Activated effector memory CD4-positive, alpha-beta T cell treated with Interleukin-2 at 50 U/mL for 16 hours (primary cell): ENCODE measurements at places on chromosomes 7 and 10.

- no peak for DNase-seq
Measured at GRCh38 chr10:72291019-72291532, 17.4 kb downstream of the DDIT4 start.

- no peak for DNase-seq
Measured at GRCh38 chr7:106944035-106944665, 79.1 kb downstream of the PIK3CG start.

DNA sequence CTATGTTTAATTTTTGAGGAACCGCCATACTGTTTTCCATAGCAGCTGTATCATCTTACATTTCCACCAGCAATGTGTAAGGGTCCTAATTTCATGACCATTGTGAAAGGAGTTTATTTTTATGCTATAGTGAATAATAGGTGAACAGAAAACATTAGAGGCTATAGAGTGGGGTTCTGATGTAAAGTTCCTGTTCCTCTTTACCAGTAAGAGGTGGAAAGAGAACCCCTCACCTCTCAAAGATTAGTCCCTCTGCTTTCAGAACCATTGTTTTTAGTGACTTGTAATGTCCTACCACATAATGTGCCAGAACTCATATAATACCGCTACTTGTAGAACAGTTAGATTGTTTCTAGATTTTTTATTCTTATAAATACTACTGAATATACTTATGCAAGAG lies 34.2 kb downstream of the SUFU start:
- no peak for DNase-seq

GRCh38 chr10:13315361-13315760 lies 15.5 kb upstream of the PHYH start:
- no peak for DNase-seq

DNA sequence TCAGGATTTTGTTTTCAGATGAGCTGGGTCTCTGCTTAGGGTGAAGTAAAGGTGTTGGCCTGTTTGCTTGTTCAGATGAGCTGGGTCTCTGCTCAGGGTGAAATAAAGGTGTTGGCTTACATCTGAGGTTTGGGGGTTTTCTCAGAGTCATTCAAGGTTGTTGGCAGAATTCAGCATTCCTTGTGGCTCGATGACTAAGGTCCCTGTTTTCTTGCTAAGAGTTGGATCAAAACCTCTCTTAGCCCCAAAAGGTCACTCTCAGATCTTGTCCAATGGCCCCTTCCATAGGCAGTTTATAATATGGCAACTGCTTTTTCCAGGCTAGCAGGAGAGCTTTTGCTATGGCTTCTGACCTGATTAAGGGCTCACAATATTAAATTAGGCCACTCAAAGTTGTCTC lies 106.6 kb downstream of the ADAM22 start:
- no peak for DNase-seq

DNA sequence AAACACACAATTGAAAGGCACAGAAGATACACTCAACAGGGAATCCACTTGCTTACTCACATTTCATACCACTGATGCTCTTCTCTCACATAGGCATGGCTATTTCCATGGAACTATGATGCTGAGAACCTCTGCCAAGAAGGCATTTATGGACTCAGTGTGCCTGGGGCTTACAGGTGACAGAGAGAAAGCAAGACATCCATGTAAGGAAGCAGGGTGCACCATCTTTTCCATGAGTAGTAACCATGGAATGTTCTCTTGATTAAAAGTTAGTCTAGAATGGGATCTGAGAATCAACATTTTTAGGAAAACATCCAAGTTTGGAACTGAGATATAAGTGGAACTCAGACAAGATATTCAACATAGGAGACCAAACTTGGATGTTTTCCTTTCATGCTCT lies 52.5 kb upstream of the MACC1 start:
- no peak for DNase-seq

DNA sequence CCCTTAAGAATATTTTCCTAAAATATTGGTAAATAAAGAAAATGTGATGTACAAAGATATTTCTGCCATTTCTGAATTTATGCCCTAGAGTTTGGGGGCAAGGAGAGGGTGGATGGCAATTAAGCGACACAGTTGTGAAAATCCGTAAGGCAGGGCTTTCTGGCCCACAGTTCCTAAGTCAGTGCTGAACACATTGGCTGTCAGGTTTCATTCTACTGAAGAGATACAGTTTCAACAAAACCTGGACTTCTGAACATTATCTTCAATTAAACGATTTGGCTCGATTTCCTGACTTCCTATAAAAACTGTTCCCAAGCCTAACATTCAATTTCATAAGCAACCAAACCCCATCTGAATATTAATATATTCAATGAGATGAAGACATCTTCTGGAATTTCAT lies 61.1 kb upstream of the NEBL start:
- DNase-seq, result no peak

GRCh38 chr7:99762680-99763327 lies 21.2 kb downstream of the CYP3A4 start:
- DNase-seq, result no peak

- no peak for DNase-seq
Measured at GRCh38 chr7:1705856-1706255, 35.8 kb downstream of the ELFN1 start.

GRCh38 chr10:86668297-86669165 lies at the start of gene LDB3:
LDB3 (plus strand) TSS chr10:86668511; CDS start chr10:86668692, 181 bp downstream.
- DNase-seq, result no peak

DNA sequence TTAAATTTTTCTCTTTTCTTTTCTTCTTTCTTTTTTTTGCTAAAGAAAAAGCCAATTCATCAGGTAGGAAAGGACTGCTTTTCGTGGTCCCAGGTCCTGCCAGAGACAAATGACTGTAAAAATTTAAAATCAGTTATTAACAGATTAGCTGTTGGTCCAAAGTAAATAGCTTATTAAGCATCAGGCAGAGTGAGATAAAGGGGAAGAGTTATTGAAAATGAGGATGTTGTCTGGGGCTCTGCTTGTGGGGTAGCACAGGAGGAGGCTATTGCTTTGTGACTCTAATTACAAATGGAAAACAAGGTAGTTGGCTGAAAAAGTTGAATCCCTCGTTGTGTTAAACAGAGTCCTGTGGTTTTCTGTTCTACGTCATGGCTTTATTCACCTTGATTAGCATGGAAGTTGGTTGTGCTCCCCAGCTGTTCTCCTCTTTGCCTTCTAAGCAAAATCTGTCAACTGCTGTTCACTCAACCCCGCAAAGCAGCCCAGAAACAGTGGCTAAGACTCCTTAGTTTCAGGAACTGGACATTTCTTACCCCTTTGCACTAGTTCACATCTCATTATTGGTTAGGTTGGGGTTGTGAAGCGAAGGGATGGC lies 128.9 kb downstream of the SNX10 start:
- no peak for DNase-seq
